ENCODE measurements at places on chromosomes 2 and 18.

DNA sequence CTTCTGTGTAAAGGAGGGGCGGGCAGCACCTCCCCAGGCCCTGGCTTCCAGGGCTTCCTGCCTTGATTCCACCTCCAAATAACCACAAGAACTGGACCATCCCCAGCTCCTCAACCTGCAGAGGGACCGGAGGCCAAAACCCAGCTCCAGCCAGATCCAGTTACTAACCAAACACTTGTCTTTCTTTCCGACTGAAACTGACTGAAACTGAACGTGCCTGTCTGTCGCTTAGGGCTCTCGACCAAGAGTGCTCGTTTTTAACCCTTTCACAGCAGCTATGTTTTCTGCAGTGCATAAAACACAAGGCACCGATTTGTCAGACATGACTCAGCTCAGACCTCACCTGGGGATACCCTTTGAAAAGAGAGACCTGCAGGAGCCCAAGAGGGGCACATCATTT, 249.9 kb upstream of the SIX2 start:
- DNase-seq = no peak

DNA sequence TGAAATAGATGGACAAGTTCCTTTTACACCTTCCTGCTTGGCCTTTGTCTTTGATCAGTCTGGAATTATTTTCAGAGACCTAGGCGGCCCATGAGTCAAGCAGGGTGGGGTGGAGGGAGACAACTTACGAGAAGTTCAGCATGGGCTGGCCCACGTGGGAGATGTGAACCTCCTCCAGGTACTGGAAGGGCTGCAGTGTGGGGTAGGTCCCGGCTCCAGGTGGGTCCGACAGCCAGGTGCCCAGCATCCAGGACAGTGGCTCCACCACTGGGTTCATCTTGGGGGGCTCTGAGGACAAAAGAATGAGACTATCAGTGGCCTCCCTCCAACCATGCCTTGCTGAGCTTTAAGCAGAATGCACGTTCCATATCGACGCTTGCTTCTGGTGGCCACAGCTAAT, 30.8 kb downstream of the THAP4 start:
- DNase-seq = no peak

DNA sequence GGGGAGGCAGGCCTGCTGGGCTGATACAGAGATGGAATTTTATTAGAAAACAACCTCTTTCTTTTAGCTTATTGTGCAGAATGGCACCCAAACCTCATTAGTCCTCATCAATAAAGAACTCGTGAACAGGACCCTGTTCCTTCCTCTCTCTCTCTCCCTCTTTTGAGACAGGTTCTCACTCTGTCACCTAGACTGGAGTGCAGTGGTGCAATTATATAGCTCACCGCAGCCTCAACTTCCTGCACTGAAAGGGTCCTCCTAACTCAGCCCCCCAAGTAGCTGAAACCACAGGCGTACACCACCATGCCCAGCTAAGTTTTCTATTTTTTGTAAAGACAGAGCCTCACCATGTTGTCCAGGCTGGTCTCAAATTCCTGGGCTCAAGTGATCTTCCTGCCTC, 21.7 kb upstream of the AP1S3 start:
- DNase-seq = no peak

DNA sequence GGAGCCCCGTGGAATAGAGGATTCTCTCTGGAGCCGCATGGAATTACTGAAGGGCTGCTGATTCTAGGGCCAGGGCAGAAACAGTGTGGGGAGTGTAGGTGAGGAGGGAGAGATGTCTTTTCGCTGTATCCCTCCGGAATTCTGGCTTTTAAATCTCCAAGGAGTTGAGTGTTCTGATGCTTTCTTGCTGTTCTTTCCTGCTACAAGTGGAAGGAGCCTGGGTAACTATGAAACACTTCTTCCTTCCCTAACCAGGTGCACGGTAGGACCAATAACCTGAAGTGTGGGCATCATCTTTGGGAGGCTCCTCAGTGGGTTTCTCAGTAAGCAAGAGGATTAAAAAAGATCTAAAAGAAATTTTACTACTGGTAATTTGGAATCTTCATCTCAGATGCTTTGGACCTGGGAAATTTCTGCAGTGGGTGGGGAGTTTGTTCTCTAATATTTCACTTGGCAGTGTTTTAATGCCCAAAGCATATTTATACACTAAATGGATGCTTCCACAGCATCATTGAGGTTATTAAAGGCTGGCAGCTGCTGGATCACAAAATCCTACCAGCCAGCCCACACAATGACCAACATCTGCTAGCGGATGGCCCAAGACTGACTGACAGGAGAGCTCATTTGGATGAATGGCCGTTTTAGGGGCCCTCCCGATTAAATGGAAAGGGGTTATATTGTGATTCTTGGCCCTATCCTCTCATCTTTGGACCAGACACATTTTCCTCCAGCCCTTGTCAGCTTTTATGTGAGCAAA, 2.1 kb downstream of the EML6 start:
- no peak for DNase-seq

- DNase-seq = no peak
These were observed 96.9 kb downstream of the COPS8 start for GRCh38 chr2:237182422-237183123.

DNA sequence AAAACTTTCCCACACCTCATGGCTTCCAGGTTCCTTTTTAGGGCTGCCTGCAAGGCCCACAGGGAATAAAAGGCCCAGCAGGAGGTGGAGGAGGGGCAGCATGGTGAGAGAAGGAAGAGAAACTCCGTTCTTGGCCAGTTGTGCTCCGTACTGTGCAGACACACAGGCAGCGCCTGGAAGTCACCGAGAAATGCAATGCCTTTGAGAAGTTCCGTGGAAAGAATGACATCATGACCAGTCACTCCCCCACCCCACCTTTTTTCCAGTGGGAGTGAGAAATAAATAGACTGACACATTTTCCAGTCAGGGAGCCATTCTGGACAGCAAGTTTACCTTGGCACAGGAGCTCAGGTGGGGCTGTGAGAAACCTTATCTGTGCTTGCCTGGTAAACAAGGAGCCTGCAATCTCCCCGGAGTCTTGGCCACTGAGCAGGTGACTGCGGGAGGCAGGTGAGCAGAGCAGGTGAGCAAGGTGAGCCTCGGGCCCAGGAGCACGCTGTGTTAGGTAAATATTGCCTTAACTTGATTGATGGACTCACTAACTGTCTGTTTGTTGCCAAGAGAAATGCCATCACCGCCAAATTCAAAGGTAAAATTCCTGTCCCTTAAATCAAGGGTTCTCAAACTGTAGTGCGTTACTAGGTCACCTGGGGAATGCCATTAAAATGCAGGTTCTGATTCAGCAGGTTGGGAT, 13.5 kb upstream of the LBH start:
- DNase-seq = no peak

DNA sequence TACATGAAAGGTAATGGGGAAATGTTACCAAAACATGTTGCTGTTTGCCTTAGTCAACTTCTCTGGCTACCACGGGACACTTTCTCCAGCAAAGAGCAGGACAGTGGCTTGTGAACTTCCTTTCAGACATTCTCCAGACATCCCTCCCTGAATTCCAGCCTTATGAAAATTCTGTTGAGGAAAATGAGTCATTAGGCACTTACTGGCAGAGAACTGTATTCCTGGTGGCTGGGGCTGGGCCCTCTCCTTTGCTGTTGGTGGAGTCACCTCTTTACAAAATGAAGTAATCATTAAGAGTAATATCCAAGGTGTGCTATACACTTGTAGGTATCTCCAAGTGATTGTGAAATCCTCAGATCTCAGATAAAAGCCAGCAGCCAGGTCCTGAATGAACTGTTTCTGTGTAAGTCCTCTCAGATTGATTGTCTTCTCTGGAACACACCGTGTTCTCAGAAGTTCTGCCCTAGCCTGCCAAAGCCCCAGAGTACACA, 1.3 kb upstream of the FAP start:
- DNase-seq = no peak

GRCh38 chr2:3282056-3282998, 95.3 kb downstream of the EIPR1 start:
- DNase-seq = no peak

DNA sequence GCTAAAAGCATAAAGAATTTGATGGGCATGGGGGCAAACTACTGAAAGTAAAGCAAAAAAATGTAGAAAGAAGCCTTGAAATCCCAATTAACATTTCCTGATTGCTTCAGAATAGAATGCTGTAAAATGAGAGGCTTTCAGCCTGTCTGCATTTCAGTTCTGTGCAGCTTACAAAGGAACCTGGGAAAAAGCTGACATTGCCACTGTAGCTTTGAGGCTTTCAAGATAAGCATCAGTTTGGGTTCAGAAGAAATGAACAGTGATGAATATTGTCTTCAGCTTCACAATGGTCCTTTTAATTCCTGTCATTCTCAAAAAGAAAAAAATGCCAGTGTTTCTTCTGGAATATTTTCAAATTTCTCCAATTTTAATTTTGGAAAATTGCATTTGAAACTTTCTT, 242.7 kb downstream of the LRRTM1 start:
- no peak for DNase-seq

- DNase-seq = no peak
These were observed 77.5 kb upstream of the PROKR1 start for GRCh38 chr2:68565858-68566257.

DNA sequence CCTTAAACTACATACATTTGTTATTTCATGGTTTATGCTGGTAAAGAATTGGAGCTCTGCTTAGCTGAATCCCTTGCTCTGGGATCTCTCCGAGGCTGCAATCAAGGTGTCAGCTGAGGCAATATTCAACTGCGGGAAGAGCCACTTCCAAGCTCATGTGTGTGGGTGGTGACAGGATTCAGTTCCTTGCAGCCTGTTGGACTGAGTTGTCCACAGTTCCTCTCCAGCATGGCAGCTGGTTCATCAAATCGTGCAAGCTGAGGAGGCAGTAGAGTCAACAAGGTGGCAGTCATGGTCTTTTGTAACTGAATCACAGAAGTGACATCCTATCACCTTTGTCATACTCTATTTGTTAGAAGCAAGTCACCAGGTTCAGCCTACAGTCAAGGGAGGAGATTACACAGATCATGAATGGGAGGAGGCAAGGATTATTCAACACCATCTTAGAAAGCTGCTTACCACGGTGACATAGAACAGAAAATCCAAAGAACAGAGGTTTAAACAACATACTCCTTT, 56.9 kb downstream of the CTIF start:
- DNase-seq = no peak

DNA sequence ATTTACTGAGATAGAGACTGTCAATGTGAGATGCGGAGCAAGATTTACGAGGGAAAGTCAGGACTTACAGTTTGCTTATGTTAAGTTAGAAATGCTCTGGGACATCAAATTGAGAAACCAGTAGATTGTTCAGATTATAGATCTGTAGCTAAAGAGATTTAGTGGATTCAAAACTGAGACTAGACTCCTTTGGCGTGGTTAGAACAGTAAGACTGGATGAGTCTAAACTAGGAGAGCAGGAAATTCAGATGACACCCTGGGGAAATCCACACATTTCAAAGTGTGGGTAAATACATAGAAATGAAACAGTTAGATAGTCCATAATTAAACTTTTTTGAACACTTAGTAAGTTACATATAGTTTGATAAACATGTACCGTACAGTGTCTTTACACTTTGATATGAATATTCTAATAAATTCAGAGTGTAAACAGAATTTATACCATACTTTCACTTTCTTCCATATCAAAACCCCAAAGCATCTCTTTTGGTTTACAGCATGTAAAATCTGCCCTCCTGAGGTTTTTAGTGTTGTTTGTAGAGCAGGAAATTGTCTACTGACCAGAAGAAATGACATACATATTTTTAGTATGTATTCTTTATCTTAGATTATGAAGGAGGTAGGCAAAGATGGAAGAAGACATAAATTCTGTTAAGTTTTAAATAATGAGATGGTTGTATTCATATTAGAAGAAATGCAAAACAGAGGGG, 231.5 kb downstream of the NYAP2 start:
- no peak for DNase-seq

DNA sequence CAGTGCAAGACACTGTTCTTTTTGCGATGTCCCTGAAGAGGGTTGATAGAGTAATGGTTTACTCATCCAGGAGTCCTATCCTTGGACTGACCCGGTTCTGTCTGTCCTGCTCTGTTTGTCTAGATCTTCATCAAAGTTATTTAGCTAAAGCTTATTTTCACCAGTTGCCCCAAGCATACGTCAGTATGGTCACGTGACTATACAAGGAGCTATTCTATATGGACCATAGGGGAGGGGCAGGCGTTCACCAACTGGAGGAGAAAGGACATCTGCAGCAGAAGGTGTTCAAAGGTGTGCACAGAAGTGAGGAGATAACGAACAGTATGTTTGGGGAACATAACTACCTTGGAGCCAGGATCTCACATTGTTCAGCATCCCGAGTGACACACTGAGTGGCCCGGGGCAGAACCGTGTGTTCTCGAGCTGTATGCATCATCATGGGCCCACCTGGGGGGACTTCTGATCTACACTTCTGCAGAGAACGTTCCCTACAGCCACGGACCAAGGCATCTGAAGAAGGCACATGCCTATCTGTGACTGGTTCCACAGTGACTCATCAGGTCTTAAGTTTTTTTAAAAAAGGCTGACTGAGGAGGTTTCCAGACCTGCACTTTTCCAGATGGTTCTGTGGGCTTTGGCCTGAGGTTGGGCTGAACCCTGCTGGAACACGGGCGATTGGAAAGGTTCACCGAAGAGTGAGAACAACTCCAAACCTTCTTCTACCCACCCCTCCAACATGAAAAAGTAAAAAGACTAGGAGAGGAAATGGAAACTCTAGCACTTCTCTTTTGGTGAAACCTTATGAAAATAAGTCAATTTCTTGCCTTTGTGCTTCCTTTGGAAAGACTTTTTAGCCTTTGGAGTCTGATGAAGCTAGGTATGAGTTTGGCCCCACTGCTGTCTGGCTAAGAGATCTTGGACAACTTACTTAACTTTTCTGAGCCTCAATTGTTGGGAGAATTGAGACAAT, 68.6 kb upstream of the YWHAQ start:
- no peak for DNase-seq

DNA sequence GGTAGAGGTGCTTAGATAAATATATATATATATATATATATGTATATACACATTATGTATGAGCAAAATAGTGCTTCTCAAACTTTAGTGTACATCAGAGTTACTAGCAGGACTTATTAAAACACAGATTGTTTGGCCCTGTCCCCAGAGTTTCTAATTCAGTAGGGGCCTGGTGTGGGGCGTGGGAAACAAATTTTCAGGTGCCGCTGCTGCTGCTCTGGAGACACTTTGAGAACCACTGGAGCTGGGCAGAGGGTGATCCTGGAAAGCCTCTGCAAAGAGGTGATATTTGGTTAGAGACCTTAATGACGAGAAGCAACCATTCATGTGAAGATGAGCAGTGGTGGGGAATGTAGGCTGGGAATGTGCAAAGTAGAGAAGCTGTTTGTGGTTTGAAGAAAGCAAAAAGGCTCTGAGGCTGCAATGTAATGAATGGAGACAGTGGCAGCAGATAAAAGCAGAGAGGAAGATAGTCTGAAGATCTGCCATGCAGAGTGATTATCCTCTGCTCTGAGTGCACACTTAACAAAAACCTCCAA, 142.9 kb downstream of the PLCL1 start:
- no peak for DNase-seq

- no peak for DNase-seq
These were observed 28.3 kb downstream of the ADAM23 start for GRCh38 chr2:206471524-206472062.

DNA sequence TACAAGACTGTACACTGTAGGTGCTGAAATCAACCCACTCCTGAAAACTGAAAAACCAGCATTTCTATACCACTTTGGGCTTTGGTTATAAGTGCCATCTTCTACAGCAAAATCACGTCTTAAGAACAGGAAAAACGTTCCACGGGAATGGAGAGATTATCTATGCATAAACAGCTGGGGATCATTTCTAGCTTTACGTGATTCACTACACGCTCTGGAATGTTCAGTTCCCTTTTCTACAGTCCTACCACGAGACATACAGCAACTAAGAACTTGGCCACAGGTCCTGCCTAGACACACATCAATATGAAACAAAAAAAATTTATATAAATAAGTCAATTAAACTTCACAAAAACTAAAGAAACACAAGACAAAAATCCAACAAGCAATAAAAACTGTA, 3.6 kb downstream of the CXCR4 start:
- no peak for DNase-seq

Measured in effector memory CD8-positive, alpha-beta T cell (primary cell).